ENCODE measurements at places on chromosomes 2 and 18.
A peak's percentile ranks its signal among the peaks of the same experiment; 100 is the strongest.

DNA sequence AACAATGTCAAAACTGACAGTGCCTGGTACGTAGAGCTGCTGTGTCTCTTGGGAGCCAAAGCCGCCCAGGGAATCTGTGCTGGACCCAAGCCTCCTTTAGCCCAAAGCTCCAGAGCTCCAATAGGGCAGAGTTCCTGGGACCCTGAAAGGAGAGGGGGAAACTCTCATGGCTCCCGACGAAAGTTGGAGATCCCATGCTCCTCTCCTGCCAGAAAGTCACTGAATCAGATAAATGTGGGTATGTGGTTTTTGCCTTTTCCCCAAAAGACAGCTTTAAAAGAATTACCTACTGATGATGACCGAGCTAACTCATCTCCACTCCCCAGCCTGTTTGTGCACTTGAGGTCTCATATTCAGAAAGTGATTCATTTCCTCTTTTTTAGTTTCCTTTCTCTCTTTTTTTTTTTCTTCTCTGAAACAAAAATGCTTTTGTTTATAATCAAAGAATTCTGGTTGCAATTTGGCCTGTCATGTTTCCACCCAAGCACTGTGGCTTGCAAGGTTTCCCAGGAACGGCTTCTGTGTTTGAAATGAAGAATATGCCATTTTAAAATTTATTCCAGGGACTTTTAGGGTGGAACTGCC lies 14.1 kb upstream of the PMAIP1 start:
- H3K4me3 ChIP-seq: peak overlapping the region; percentile 23
- peaks cover 2% of the 10 kb centered on the region for H3K27me3 ChIP-seq
- H3K36me3 ChIP-seq: no peaks in the 10 kb centered on the region
- H3K4me1 ChIP-seq: peaks cover 35% of the 10 kb centered on the region
- peak overlapping the region; percentile 3 for H3K27ac ChIP-seq

- no peaks in the 10 kb centered on the region for H3K4me1 ChIP-seq
- no peaks in the 10 kb centered on the region for H3K36me3 ChIP-seq
- H3K27me3 ChIP-seq: peaks cover 15% of the 10 kb centered on the region
- H3K27ac ChIP-seq: no peak overlapping the region
These were observed 59.5 kb downstream of the E2F6 start for GRCh38 chr2:11406267-11406957.

GRCh38 chr2:173296235-173296634 lies 58.4 kb upstream of the CDCA7 start:
- H3K27ac ChIP-seq: no peak overlapping the region
- peaks cover 3% of the 10 kb centered on the region for H3K36me3 ChIP-seq
- H3K27me3 ChIP-seq: peaks cover 5% of the 10 kb centered on the region
- H3K4me3 ChIP-seq: no peak overlapping the region
- DNase-seq: no peak

DNA sequence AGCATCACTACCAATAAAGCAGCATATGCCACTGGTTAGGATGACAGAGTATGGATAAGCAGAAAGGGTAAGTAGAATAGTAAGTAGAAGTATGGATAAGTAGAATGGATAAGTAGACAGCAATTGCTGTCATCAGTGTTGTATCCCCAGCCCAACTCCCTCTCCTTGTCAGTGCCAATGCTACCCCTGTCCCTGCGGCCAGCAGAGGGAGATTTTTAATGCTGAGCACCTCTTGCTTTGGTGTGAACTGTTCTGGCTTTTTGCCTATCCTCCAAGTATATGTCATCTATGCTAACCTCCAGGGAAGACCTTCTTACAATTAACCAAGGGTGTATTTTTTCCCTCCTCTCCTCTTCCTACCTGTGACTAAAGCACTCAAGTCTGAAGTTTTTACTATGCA lies 136.7 kb upstream of the SPHKAP start:
- H3K36me3 ChIP-seq: no peaks in the 10 kb centered on the region
- no peaks in the 10 kb centered on the region for H3K4me1 ChIP-seq
- H3K27ac ChIP-seq: no peak overlapping the region
- DNase-seq: no peak

DNA sequence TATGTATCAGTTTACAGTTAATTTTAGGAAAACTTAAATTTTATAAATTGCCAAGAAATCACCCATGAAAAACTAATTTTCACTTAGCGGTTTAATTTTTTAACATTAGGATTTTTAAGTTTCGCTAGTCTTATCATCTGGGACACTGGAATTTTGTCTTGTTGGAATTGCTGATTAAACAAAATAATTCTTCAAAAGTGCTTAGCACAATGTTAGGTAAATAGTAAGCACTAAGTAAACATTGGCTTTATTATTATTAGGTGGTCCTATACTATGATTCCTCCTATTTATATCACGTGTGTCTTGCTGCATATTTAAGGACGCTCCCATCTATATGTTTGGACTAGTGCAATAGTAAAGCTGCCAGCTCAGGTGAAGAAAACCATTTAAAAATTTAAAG lies 54.6 kb upstream of the MAP4K3 start:
- H3K27me3 ChIP-seq: peaks cover 6% of the 10 kb centered on the region
- H3K27ac ChIP-seq: peak overlapping the region; percentile 72
- DNase-seq: no peak

DNA sequence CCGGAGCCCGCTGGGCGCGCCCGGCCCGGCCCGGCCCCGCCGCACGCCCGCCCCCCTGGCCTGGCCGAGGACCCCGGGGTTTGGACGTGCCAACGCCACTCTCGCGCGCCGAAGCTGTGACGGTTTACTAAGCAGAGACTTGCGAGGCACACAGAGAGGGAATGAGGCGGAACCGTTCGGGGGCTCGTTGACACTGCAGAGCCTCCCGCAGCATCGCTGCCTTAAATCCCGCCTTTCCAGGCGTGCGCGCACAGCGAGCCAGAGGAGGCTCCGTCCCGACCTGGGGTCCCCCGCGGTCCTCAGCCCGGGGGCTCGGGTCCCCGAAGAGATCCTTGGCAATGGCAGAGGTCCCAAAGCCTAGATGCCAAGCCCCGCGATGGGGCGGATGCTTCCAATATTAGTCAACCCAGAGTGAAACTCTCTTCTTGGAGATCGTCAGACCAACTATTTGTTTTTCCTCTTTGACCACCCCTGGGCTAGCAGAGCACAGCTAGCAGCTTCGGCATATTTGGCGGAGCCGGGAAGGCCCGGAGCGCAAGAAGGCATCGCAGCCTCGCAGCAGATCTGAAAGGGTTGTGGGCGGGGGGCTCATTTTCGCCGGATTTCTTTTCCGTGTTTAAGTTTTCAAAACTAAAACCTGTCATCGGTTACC lies at the start of gene ZNF385B:
TSS of gene ZNF385B (minus strand) at position 197 of the 652 bp plus-strand sequence.
- no peaks in the 10 kb centered on the region for H3K36me3 ChIP-seq
- H3K27ac ChIP-seq: no peak within 1 kb of the TSS
- DNase-seq: peak; percentile 31
- H3K4me1 ChIP-seq: peaks cover 13% of the 10 kb centered on the region
- peaks cover 68% of the 10 kb centered on the region for H3K27me3 ChIP-seq

DNA sequence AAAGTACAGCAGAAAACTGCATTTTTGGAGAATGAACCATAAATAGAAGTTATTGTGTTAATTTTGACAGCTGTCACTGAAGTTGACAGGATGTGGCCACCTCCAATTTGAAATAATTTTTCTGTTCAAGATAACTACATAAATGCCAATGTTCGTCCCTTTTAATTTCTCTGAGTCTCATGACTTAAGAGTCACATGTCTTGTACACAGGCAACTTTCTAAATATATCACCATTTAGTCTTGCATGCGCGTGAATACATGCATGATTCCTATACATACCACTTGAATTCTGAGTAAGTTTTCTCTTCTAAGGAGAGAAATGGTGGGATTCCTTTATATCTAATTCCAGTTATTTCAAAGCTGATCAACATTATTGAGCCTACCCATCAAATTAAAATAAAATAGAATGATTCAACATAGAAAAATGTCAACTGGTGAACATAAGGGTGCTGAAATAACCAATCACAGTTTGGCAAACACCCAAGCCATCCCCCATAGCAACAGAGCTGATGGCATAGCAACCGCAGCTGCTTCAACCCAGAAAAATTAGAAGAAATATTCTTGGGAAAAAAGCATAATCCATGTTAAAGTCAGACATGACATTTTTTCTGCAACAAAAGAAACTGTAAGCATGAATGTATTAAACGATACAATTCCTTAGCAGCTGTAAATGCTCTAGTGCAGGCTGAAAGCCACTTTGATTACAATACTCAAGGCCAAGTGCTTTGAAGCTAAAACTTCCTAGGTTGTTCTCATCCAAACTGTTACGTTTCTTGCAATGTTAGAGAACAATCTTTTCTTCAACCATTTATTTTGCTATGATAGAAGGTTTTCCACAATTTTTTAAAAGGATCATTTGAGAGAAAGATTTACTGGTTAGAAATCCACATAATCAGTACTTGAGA lies 282.7 kb downstream of the DLGAP1 start:
- no peak overlapping the region for H3K27ac ChIP-seq
- no peak overlapping the region for H3K4me3 ChIP-seq
- no peak for DNase-seq

DNA sequence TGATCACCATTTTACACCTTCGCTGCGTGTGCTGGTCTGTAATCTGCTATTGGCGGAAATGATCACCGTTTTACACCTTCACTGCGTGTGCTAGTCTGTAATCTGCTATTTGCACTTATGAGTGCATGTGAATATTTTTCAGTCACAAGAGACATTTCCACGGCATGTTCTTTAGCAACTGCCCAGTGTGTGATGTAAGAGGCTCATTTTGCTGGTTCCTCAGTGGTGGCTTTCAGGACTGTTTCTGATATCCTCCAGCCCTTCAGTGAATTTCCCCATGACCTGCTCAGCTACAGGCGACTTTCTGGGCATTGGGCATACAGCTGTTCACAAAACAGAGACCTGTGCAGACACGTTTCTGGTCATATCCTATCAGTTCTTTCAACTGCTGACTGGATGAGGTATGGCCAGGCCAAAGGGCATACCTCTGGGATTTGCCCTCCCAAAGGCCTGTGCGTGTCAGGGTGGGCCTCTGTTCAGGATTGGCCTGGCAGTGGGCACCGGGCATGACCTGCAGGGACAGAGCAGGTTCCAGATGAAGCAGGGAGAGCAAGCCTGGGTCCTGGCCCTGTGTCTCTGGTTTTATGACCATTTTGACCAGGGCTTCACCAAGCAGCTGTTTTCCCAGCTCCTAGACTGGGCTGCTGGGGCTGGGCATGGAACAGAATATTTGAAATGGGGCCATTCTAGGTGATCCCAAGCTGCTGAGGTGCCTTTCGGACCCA lies 521 bp upstream of the PROM2 start:
- no peak overlapping the region for H3K4me3 ChIP-seq
- H3K4me1 ChIP-seq: no peaks in the 10 kb centered on the region
- H3K36me3 ChIP-seq: no peaks in the 10 kb centered on the region
- H3K27me3 ChIP-seq: no peaks in the 10 kb centered on the region
- no peak overlapping the region for H3K27ac ChIP-seq

DNA sequence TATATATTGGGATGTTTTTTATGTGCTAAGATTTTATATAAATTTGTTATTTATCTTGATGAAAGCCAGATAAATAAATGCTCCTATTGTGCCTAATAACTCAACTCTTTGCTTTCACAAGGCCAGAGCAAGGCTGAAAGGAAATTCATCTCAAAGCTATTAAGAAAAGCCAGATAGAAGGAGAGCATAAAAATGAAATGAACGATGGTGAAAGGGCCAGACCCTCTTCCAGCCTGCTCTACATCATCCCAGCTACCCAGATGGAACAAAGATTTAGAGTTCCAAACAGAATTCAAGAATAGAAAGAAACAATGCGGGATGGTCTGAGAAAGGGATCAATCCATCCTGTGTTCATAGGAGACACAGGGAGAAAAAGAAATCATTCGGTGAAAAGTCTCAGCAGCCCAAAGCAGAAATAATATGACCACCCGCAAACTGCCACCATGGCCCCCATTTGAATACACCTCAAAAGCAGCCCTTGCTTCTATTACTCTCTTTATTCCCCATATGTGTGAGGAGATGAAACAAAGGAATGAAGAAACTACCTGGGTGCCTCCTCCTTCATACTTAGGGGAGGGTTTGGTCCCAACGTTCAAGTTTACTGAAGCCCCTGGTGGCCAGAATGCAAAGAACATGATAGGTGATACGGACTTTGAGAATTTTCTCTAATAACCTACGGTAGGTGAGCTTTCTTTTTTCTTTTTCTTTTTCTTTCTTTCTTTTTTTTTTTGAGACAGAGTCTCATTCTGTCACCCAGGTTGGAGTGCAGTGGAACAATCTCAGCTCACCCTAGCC lies 110.1 kb upstream of the FBXO11 start:
- no peak overlapping the region for H3K27ac ChIP-seq
- DNase-seq: no peak
- no peaks in the 10 kb centered on the region for H3K4me1 ChIP-seq
- H3K4me3 ChIP-seq: no peak overlapping the region
- H3K36me3 ChIP-seq: no peaks in the 10 kb centered on the region

GRCh38 chr2:147547440-147547839 lies 297.4 kb upstream of the ACVR2A start:
- H3K4me1 ChIP-seq: peaks cover 18% of the 10 kb centered on the region
- no peak overlapping the region for H3K4me3 ChIP-seq
- no peaks in the 10 kb centered on the region for H3K27me3 ChIP-seq
- H3K36me3 ChIP-seq: peaks cover 5% of the 10 kb centered on the region

DNA sequence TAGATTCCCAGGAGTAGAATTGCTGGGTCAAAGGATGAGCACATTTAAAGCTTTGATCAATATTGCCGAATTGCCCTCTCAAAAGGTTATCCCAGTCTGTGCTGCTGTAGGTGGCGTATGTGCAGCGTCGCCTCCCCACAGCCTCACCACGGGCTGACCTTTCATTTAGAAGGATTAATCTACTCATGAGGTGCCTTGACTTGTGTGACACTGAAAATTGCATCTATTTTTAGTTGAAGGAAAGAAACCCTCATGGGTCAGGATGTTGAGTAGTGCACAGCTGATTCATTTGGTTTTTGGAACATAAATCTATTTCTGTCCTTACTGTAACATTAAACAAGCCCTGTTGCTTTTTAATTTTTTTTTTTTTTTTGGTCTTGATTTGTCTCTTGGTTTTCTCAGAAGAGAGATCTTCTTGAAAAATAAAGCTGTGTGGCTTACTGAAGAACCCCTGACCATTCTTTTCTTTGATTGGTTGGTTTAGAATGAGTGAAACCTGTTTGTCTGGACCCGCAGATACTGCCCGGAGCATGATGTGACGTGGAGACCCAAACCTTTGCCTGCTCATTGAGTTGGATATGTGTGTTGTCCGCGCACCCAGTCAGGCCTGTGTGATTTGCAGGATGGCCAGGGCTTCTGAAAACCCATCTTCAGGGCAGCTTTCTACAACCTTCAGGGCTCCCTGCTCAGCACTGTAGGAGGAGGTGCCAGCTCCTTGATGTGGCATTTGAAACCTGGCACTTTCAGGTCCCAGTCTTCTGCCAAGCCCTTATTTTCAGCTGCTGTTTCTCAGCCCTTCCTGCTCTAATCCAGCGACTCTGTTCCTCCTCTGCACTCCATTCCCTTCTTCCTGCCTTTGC lies 61.0 kb downstream of the LPIN1 start:
- H3K27me3 ChIP-seq: no peaks in the 10 kb centered on the region
- H3K4me1 ChIP-seq: peaks cover 4% of the 10 kb centered on the region
- no peak overlapping the region for H3K4me3 ChIP-seq
- no peak overlapping the region for H3K27ac ChIP-seq
- peaks cover 35% of the 10 kb centered on the region for H3K36me3 ChIP-seq
- no peak for DNase-seq

- H3K4me1 ChIP-seq: peaks cover 12% of the 10 kb centered on the region
- peaks cover 50% of the 10 kb centered on the region for H3K27me3 ChIP-seq
- no peak overlapping the region for H3K4me3 ChIP-seq
- DNase-seq: no peak
- no peaks in the 10 kb centered on the region for H3K36me3 ChIP-seq
- H3K27ac ChIP-seq: no peak overlapping the region
These were observed 29.4 kb upstream of the NOTO start for GRCh38 chr2:73172963-73173362.

- H3K36me3 ChIP-seq: peaks cover 38% of the 10 kb centered on the region
- DNase-seq: no peak
- no peak overlapping the region for H3K27ac ChIP-seq
- no peaks in the 10 kb centered on the region for H3K27me3 ChIP-seq
These were observed 55.9 kb downstream of the KCTD18 start for GRCh38 chr2:200453853-200454534.
